ENCODE measurements at places on chromosomes 1 and 21. TPM values are rescaled to one million over a fixed set of nuclear protein-coding genes. Genes with fewer than 3 reads are reported as not detected.

DNA sequence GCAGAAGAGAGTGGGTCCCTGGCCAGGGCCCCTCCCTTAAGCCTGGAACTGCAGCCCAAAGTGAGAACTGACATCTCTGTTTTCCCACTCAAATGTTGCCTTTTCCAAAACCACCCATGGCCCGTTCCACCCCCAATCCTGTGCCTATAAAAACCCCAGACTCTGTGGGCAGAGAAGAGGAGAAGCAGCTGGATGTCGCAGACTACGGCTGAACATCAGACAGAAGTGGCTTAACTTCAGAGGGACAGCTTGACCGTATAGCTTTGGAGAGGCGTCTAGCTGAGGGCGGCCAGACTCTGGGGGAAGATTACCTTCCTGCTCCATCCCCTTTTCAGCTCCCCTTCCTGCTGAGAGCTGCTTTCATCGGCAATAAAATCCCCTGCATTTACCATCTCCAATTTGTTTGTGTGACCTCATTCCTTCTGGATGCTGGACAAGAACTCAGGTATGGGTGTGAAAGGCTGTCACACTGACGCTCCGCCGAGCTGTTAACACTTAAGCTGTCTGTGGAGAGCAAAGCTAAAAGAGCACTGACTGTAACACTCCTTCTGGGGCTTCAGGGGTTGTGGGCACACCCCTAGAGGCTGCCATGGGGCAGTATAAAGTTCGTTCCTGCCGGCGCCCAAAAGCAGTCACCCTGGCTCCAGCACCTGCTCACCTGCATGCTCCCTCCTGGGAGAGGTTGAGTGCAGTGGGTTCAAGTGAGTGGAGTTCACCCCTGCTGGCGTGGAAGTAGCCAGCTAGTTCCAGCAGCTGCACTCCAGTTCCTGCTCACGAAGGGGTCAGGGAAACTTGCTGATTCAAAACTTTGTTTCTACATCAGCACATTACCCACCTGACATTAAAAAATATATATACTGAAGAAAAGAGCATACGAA lies 19.6 kb upstream of the ERO1B start:
- no peak for DNase-seq

GRCh38 chr1:11790101-11790879 lies 15.5 kb downstream of the MTHFR start:
- peak; percentile 27 for DNase-seq

- DNase-seq = peak; percentile 52
Measured at GRCh38 chr21:44455524-44456213, 359 bp downstream of the LRRC3 start.

DNA sequence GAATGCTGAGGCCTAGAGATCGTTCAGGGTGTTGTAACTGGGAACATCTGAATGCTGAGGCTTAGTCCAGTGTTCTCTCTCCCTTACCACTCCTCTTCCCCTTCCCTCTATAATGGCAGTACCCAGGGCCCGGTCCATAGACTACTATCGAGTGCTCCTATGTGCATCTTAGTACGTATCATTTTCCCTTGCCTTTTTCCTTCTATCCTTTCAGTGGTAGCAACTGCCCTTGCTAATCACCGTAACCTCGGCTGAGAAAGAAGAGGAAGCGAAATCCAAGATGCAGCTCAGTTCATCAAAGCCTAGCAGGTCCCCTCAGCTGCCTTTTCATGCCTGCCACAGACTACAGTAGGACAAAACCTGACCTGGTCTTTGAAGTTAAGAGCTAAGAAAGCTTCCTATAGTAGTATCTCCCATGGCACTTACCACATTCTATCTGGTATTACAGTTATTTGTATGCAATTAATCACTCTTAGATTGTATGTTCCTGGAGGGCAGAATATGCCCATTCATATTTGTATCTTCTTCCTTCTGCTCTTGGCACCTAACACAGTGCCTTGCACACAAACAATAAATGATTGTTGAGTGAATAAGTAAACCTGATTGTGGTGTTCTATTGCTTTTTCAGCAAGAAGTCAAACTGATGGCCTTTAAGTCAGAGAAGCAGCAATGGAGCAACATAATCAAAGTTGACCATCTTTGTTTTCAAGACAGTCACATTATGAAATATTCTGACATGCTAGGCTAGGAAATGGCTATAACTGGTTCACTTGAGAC lies 22.4 kb downstream of the CNIH4 start:
- DNase-seq = no peak

PPFIA4 gene
- 31.1 TPM for total RNA-seq
